Activated CD4-positive, alpha-beta T cell treated with anti-CD3 and anti-CD28 coated beads for 24 hours (primary cell): ENCODE measurements at places on chromosomes 2 and 18.

- DNase-seq: no peak
These were observed 8.4 kb downstream of the ACSL3 start for GRCh38 chr2:222869252-222869560.

GRCh38 chr2:60857056-60857455 lies 24.3 kb upstream of the REL start:
- DNase-seq: no peak

GRCh38 chr18:11976315-11977152 lies 4.8 kb upstream of the IMPA2 start:
- DNase-seq: no peak

- no peak for DNase-seq
These were observed 45.7 kb downstream of the ARL5A start for GRCh38 chr2:151782378-151783132.

- no peak for DNase-seq
These were observed 339.1 kb upstream of the GALNT5 start for GRCh38 chr2:156918410-156918809.

- DNase-seq: no peak
These were observed 117.0 kb upstream of the EPHA4 start for GRCh38 chr2:221689140-221689539.

GRCh38 chr2:107588181-107588580 lies 238.5 kb upstream of the RGPD4 start:
- DNase-seq: no peak

DNA sequence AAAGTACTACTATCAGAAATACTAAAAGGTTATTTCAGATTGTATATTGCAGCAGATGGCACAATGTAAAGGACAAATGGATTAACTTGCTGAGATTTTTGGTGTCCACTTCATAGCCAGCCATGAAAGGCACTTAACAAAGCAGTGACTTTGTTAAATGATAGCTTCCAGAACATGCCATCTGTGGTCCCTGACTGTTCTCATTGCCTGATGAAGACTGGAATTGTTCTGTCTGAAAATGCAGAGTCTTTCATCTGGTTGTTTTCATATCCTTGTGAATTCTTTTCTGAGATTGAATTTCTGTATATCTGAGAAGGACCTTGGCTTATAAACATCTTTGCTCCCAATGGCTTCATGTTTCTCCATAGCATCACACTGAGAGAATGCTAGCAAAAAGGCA lies 44.4 kb upstream of the LRRTM1 start:
- DNase-seq: no peak
